Peyer's patch (tissue), 4 donors: ENCODE measurements at places on chromosomes 7 and 10.

DNA sequence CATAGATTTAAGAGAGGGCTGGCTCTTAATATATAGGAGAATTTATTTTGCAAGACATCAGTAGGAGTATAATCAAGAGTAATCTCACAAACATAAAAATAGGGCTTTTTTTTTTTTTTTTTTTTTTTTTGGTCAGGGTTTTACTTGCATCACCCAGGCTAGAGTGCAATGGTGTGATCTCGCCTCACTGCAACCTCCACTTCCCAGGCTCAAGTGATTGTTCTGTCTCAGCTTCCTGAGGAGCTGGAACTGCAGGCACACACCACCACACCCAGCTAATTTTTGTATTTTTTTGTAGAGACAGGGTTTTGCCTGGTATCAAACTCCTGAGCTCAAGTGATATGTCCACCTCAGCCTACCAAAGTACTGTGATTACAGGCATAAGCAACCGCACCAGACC is 535.3 kb downstream of the CCSER2 start:
- DNase-seq, result no peak
- H3K27ac ChIP-seq, result no peak overlapping the region
- H3K36me3 ChIP-seq, result no peaks in the 10 kb centered on the region
- no peaks in the 10 kb centered on the region for H3K4me1 ChIP-seq
- no peak overlapping the region for H3K4me3 ChIP-seq

DNA sequence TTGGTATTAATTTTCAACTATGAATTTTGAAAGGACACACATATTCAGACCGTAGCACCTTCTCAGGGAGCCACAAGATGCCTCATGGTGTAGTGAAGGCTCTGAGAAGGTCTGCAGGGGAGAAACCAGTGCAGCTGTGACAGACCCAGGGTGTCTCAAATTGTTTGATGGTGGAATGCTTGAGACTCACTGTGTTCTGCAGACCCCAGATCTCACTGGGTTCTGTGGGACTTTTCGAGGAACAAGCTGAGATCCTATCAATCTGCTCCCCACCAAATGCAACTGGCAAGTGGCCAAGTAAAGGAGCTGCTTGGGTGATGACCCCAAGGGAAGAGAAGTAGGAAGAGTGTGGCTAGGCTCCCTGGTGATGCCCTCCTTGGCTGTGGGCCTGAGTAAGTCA is 130.5 kb upstream of the UNC5B start:
- H3K36me3 ChIP-seq, result no peaks in the 10 kb centered on the region
- H3K27me3 ChIP-seq, result no peaks in the 10 kb centered on the region
- no peaks in the 10 kb centered on the region for H3K4me1 ChIP-seq
- peak; percentile 22 for DNase-seq
- no peak overlapping the region for H3K27ac ChIP-seq

DNA sequence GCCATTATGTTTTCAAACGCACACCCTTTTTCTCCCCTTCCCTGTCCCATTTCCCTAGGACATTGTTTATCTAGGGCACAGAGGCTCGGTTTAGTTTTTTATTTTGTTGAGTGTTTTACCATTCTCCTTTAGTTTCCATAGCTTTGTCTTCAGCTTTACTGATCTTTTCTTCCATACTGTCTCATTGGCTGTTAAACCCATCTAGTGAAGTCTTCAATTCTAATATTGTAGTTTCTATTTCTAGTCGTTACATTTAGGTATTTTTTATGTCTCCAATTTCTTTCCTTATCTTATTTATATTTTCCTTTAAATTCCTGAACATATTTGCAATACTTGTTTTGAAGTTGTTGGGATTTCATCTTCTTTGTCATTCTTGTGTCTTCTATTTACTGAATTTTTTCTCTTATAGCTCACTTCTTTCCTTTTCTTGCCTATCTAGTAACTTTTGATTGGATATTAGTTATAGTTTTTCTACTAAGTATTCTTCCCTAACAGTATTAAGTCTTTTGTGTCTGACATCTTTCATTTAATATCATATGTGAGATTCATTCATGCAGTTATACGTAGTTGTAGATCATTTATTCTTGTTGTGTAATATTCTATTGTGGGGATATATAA is 41.0 kb upstream of the SH2D4B start:
- no peak for DNase-seq
- no peaks in the 10 kb centered on the region for H3K27me3 ChIP-seq
- H3K4me1 ChIP-seq, result peaks cover 18% of the 10 kb centered on the region
- peaks cover 12% of the 10 kb centered on the region for H3K36me3 ChIP-seq
- no peak overlapping the region for H3K27ac ChIP-seq

- H3K4me3 ChIP-seq, result no peak overlapping the region
- no peaks in the 10 kb centered on the region for H3K27me3 ChIP-seq
- H3K36me3 ChIP-seq, result no peaks in the 10 kb centered on the region
- H3K4me1 ChIP-seq, result no peaks in the 10 kb centered on the region
- H3K27ac ChIP-seq, result no peak overlapping the region
- DNase-seq, result peak; percentile 80
These were observed 276.9 kb downstream of the CSTF2T start for GRCh38 chr10:51422311-51423120.

DNA sequence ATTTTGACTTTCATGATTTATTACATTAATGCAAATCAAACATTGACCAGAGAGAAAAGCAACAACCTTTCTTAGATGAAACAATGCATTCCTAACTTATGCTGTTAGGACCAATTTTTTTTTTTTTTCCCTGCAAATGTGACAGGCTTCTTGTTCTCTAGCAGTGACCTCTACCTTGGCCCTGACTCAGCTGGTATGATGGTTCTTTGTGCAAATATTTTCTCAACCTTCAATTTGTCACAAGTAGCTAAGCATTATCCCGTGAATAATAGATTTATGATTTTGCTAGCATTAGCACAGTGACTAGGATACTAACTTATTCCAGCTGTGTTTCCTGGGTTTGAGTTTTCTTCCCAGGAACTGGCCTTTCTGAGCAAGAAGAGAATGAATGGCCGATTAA is 64.9 kb downstream of the PPP1R9A start:
- no peaks in the 10 kb centered on the region for H3K27me3 ChIP-seq
- no peak overlapping the region for H3K27ac ChIP-seq
- no peaks in the 10 kb centered on the region for H3K4me1 ChIP-seq

DNA sequence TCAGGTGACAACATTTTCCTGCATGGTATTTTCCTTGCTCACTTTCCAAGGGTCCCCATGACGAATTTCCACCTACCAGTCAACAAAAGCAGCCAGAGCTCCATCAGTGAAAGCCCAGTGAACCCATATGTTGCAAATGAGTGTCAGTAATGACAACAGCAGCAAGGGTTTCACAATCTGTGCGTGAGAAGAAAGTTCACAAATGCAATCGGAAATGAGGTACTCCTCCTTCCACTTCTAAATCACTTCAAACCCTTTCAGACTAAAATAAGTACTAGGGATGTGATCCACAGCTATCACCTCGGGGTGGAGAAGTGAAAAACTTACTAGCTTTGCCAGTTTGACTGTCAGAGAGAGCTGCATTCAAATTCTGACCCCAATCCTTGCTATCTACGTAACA is 55.6 kb upstream of the BET1 start:
- no peak overlapping the region for H3K4me3 ChIP-seq
- H3K27ac ChIP-seq, result no peak overlapping the region
- H3K36me3 ChIP-seq, result no peaks in the 10 kb centered on the region
- no peaks in the 10 kb centered on the region for H3K4me1 ChIP-seq
- DNase-seq, result no peak
- no peaks in the 10 kb centered on the region for H3K27me3 ChIP-seq

DNA sequence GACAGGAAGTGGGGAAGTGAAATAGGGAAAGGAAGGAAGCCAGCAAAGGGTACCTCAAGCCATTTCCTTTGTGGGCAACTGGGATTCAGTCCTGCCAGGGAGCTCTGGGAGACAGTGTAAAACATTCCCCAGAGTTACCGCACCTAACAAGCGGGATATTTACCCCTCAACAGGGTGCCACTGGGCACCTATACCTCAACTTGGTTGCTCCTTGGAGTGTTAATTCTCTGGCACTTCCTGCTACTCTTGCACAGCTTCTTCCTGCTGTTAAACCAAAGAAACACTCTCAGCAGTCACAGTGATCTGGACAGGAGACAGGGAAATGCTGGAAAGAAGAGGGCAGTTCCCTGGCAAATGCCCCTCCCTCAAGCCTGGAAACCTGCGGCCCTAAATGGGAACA is 151.3 kb downstream of the REEP3 start:
- H3K36me3 ChIP-seq, result no peaks in the 10 kb centered on the region
- H3K4me1 ChIP-seq, result no peaks in the 10 kb centered on the region
- no peak for DNase-seq

GRCh38 chr10:99676895-99677294 is 17.6 kb downstream of the ENTPD7 start:
- no peak overlapping the region for H3K27ac ChIP-seq
- H3K4me3 ChIP-seq, result no peak overlapping the region
- DNase-seq, result no peak
- H3K36me3 ChIP-seq, result peaks cover 24% of the 10 kb centered on the region
- no peaks in the 10 kb centered on the region for H3K4me1 ChIP-seq

DNA sequence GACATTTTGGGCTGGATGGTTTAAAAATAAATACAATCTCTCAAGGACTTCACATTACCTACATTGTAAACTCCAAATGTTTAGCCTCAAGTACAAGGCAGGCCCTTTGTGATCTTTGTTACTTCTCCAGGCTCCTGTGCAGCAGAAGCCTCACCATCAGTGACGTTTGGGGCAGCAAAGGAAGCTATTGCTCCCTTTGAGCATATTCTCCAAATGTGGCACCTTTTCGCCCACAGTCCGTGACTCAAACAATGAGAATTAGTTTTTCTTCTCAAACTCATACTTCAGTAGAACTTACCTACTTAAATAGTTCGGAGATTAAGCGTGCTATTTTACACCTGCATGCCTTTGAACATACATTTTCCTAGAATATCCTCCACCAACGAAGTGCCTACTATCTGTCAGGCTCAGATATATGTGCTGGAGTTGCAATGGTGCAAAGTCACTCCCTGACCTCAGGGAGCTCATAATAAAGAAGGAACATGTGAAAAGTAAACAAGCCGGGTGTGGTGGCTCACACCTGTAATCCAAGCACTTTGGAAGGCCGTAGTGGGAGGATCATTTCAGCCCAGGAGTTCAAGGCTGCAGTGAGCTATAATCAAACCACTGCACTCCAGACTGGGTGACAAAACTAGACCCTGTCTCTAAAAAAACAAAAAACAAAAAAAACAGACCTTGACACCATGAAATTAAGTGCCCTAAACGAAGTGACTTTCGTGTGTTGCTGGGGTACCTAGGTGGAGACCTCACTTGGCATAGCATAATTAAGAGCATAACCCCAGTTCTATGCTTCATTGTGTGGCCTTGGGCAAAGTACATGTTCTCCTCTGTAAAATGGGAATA is 1.2 kb upstream of the ABCF2 start:
- no peaks in the 10 kb centered on the region for H3K36me3 ChIP-seq
- H3K4me1 ChIP-seq, result no peaks in the 10 kb centered on the region
- H3K27ac ChIP-seq, result peak overlapping the region; percentile 78
- peak overlapping the region; percentile 87 for H3K4me3 ChIP-seq
- no peaks in the 10 kb centered on the region for H3K27me3 ChIP-seq

DNA sequence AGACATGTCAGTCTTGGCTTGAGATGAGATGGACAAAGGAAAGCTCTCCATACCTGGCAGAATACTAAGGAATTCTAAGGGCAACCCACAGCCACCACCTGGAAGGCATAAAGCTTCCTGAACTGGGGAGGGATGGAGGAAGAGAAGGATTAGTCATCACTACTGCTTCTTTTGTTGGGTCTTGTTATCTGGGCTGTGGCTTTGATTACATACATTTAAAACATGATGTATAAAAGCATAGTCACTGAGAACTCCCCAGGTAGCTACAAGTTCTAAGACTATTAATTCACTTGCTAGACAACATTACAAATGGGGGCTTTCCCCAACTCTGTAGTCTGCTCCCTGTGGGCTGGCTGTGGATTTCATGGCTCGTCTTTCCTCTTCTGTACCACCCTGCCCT is 58.2 kb downstream of the RBM33 start:
- H3K27ac ChIP-seq, result peak overlapping the region; percentile 7
- H3K36me3 ChIP-seq, result peaks cover 70% of the 10 kb centered on the region
- DNase-seq, result no peak
- no peaks in the 10 kb centered on the region for H3K4me1 ChIP-seq
